ENCODE measurements at places on chromosomes 7 and 10. TPM values are rescaled to one million over a fixed set of nuclear protein-coding genes. Genes with fewer than 3 reads are reported as not detected.

Gene CPA2
- not detected for polyA plus RNA-seq

Gene SPAM1
- not detected for polyA plus RNA-seq

Gene CYP3A7
- not detected for polyA plus RNA-seq

Gene NSUN5
- polyA plus RNA-seq = 58.4 TPM

Gene SCRN1
- polyA plus RNA-seq = 55.5 TPM

Gene AGAP3
- 3.5 TPM for polyA plus RNA-seq
